Peyer's patch (tissue), 4 donors: ENCODE measurements at places on chromosomes 16 and 17.

- no peak for DNase-seq
Observed at GRCh38 chr16:3242709-3243108, 7.8 kb upstream of the ZNF200 start.

- no peak for DNase-seq
Observed at GRCh38 chr16:72029567-72030271, 21.2 kb downstream of the DHODH start.

- DNase-seq, result no peak
Observed at GRCh38 chr16:6892966-6893365, 439.7 kb upstream of the RBFOX1 start.

GRCh38 chr16:82432261-82432660 lies 194.5 kb upstream of the CDH13 start:
- no peak for DNase-seq

DNA sequence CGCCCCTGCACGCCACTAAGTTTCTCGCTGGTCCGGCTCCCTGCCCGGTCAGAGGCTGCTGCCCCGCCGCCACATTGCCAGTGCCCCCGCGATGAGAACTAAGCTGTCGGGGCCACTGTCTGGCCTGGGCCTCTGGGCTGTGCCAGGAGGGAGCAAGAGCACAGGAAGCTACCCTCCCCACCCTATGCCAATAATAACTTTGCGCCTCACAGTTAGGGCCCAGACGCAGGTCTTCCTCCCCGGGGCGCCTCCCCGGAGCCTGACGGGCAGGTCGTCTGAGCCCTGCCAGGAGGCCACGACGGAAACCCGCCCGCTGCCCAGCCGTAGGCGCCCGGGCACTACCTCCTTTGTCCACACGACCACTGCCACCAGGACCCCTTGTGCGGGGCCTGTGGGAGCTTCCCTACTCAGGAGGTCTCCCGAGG lies 1.5 kb downstream of the ZFPM1 start:
- DNase-seq, result peak; percentile 79
